ENCODE measurements at places on chromosomes 12 and 14.

DNA sequence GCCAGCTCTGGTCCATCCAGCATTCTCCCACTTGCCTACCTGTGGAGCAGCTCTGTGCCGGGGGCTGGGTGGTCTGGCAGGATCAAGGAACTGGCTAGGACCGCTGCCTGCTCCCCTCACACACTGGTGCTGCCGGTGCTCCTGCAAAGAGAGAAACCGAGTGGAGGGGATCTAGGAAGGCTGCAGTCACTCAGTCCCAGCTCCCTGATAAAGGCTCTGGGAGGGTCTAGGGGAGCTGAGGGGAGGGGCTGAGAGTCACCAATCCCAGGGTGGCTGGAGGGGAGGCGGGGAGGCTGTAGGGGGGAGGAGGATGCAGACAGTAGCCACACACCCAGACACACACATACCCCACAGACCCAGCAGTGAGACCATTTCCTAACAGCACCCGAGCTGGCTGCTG, at the start of gene TAC3:
Gene TAC3, minus strand, starts transcription at position 182 of the 400 bp plus-strand sequence. CDS start 732 bp downstream, outside the sequence.
- no peak for DNase-seq

DNA sequence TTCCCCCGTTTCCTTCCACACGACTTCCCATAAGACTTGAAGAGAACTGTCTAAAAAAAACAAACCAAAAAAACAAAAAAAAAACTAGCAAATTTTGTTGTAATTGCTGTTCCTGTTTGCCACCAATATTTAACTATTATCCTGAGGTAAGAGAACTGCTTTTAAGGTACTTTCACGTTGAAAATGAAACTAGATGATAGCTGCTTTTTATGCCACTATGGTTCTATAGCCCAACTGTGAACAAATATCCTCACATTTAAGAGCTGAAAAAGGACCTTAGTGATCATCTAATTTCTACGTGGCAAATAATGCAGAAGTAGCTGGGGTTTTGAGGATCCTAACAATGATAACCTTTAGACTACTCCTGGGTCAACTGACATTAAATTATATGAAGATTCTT, 98.6 kb downstream of the TAOK3 start:
- DNase-seq: no peak

DNA sequence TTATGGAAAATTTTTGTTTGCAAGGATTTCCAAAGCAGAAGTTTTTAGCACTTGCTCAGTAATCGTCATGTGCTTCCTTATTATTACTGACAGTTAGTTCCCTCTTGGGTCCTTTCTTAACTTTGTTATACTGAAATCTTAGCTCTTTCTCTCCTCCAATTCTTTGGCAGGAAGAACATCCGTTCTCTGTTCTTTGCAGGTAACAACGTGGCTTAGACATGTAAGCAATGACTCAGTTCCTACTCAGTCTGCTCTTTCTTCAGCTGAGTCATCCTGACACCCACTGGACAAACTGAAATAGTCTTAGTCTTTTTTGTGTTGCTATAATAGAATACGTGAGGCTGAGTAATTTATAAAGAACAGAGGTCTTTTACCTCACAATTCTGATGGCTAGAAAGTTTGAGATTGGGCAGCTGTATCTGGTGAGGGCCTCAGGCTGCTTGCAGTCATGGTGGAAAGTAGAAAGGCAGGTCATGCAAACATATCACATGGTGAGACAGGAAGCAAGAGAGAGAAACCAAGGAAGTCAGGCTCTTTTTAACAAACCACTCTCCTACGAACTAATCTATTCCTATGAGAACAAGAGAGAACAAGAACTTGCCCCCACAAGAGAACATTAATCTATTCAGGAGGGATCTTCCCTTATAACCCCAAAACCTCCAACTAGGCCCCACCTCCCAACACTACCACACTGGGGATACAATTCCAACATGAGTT, 49.2 kb downstream of the TESPA1 start:
- DNase-seq: no peak

- peak; percentile 32 for DNase-seq
These were observed 9.2 kb downstream of the CD69 start for GRCh38 chr12:9751204-9752144.

DNA sequence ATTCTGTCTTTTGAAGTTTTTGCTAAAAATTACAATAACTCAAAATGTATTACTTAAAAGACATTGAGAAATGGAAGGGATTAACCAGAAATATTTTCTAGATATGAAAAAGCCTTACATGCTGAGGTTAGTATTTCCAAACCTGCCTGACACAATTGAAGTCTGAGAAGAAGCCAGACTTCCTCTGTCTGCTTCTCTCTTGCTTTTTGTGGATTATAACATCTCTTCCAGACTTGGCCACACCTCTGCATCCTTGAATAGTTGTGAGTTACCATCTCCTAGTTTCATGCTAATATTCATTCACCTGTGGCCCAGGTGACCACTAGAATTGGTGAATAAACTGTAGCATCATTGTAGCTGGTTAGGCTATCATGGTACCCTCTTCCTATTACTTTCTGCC, 497.6 kb downstream of the SLC16A7 start:
- no peak for DNase-seq

- no peak for DNase-seq
These were observed 16.6 kb downstream of the MGP start for GRCh38 chr12:14868916-14869506.

DNA sequence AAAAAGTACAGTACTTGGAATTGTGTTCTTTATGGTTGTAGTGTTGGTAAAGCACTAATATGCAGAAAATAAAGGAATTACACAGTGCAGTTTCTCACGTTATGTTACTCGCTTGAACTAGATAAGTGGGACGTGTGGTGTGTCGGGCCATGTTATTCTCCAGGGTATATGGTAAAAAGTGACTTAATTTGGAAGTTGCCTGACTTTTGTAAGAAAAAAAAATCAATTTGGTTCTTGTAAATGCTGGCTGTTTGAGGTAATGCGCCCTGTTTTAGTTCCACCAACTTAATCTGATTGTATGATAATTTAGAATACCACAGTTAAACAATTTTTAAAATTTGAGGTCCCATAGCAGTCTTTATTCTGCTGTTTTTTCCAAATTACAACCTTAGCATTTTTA, 4.1 kb downstream of the ARF6 start:
- no peak for DNase-seq

- no peak for DNase-seq
These were observed 53.4 kb upstream of the DLK1 start for GRCh38 chr14:100673085-100673806.

- DNase-seq: peak; percentile 22
These were observed 98.8 kb downstream of the CALM1 start for GRCh38 chr14:90495357-90496276.

- no peak for DNase-seq
These were observed 449.3 kb downstream of the ADAMTS20 start for GRCh38 chr12:43102546-43103264.

GRCh38 chr12:88298014-88298682, 156.0 kb downstream of the TMTC3 start:
- no peak for DNase-seq

GRCh38 chr14:75449696-75450095, 21.9 kb downstream of the JDP2 start:
- DNase-seq: no peak

DNA sequence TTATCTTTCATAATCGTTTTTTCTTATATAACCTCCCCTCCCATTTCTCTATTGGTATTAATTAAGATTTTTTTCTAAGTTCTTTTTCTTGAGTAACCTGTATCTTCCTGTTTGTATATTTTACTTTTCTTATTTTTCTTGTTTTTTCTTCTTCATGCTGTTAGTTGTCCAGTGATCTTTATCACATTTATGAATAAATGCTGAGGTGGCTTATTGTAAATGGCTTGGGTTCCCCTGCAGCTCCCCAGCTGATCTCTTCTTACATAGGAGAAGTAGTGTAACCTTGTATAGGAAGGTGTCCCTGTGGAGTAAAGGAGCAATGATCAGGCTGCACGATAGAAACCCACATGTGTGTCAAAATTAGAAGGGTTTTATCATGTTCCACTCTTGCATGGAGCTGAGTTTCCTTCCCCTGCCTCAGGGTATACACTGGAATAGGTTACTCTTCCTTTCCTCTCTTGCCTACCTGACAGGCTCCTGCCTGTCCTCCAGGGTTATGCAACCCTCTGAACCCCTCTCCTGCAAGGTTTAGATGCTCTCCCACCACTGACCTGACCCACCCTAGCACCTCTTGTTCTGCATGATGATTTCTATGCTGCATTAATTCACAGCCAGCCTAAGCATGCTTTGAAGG, 334.8 kb upstream of the RGS6 start:
- no peak for DNase-seq

DNA sequence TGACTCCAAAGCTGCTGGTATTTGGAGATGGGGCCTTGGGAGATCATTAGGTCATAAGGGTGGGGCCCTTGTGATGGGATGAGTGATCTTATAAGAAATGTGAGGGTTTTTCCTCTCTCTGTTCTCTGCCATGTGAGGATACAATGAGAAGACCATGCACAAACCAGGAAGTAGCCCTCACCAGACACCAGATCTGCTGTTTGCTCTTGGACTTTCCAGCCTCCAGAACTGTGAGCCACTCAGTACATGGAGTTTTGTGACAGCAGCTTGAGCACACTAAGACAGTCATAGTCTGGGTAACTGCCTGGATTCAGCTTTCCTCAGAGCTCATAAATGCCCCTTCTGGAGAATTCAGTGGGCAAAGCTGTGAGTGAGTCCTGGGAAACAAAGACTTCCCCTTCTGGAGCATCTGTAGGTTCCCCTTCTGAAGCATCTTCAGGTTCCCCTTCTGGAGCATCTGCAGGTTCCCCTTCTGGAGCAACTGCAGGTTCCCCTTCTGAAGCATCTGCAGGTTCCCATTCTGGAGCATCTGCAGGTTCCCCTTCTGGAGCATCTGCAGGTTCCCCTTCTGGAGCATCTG, 11.0 kb upstream of the PPP4R3A start:
- no peak for DNase-seq

DNA sequence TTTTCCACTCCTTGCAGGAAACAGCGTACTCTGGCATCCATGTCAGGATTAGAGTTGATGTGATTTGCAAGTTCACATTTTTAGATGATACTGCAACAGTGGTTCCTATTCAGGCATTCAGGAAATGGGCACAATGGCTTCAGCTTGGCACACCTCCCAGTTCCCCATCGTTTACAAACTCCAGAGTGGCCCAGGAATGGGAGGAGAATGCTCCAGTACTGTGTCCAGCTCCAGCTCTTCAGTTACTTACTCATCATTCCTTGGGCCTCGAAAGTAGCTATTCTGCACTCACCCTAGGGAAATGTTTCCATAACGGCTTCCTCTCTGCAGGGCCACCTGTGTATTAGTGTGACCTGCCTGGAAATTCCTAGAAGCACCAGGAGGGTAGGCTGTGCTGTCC, 239.7 kb upstream of the RGS6 start:
- no peak for DNase-seq

- DNase-seq: no peak
These were observed 114.4 kb downstream of the LMNTD1 start for GRCh38 chr12:25438638-25439037.

GRCh38 chr12:71896205-71896882, 42.3 kb upstream of the TPH2 start:
- DNase-seq: no peak

GRCh38 chr12:41327096-41327895, 139.2 kb downstream of the PDZRN4 start:
- DNase-seq: no peak

DNA sequence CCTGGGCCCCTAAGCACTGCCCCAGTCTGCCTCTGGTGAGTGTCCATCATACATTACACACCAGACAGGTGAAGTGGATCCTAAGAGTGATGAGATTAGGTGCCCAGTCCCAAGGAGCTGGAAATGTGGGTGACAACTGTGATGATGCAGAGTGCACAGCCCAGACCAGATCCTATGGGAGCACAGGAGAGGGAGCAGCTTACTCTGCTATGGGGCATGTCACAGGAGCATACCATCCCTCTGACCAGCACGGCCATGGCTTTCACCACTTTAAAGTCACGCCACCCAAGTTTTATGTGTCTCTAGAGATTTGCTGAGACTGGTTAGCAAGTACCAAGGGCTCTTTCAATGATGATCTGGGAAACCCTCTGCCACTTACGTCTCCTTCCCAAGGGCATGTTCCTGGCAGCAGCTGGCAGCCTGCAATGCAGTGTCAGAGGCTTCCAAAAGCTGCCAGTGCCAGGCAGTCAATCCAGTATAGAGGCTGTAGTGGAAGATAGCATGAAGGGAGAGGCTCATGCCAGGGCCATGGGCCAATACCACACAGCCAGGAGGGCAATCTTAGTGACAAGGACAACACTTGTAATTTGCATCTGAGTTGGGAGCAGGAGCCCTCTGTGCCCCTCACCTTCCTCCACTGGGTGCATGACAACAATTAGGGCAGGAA, 40.2 kb downstream of the STAB2 start:
- no peak for DNase-seq

- no peak for DNase-seq
These were observed 11.7 kb downstream of the CAMKK2 start for GRCh38 chr12:121284551-121285390.

GRCh38 chr14:105053996-105054395, 11.2 kb downstream of the GPR132 start:
- DNase-seq: no peak

GRCh38 chr14:99529899-99530298, 48.7 kb downstream of the CCNK start:
- DNase-seq: no peak

DNA sequence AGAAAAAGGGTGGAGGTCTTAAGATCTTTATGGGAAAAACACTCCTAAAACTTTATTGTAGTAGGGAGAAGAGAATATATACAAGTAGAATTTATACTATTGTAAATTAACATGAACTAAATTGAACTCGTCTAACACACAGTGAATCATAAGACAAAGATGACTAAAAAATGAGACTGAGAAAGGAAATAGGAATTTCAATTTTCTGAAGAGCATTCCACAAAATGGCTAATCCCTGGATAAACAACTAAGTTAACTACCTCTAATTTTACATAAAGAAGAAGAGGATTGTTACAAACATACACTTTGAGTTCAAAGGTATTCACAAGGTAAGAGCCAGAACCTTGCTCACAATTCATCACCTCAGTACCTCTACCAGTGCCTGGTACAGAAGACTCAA, 2.0 kb downstream of the MAP4K5 start:
- DNase-seq: no peak

DNA sequence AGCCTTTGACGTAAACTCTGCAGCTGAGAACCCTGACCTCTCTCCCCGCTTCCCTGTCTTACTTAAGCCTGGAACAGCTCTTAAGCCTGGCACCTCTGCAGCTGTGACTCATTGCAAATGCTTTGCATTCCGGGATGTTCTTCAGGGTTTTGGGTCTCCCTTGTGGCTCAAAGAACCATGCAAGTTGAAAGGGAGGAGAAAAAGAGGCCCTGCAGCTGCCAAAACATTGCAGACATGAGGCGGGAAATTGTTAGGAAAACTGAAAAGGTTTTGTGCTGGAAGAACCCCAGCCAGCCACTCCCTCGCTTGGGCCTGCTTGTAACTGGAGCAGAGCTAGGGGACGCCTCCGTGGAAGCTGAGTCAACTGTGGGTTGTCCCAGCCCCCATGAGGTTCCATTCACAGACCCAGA, 60.2 kb upstream of the FERMT2 start:
- no peak for DNase-seq

- DNase-seq: no peak
These were observed 107.2 kb downstream of the DUSP6 start for GRCh38 chr12:89245090-89245489.

DNA sequence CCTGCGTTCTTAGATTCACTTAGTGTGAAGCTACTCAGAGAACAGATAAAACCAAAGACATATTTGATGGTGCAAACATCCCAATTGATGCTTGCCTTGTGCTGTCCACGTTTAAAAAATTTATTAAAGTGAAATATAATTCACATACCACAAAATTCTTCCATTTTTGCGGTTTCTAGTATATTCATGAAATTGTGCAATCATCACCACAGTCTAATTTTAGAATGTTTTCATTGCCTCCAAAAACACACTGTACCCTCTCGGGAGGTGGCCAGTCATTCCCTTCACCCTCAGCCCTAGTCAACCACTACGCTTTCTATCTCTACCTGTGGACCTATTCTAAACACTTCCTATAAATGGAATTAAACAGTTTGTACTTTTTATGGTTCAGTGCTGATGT, 1109.2 kb downstream of the FLRT2 start:
- DNase-seq: no peak
